ENCODE measurements at places on chromosomes 2 and 18.

GRCh38 chr18:8277270-8277669 lies 332.0 kb upstream of the RAB12 start:
- no peak for DNase-seq

DNA sequence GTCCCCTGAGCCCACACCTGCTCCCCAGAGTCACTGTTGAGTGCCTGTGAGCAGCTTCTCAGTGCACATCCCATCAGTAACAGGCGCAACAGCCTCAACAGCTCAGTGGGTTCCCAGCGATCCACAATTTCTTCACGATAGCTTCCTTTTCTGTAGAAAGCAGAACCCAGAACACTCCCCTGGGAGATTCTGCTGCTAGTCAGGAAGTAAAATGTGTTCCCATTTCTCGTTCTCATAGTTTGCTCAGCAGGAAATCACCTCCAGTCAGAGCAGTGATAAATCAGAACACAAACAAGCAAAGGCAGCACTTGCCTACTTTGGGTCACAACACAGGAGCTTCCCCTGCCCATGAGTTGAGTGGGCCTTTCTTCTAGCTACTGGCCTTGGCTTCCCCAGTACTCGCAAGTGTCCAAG lies 48.9 kb upstream of the ATG16L1 start:
- no peak for DNase-seq

DNA sequence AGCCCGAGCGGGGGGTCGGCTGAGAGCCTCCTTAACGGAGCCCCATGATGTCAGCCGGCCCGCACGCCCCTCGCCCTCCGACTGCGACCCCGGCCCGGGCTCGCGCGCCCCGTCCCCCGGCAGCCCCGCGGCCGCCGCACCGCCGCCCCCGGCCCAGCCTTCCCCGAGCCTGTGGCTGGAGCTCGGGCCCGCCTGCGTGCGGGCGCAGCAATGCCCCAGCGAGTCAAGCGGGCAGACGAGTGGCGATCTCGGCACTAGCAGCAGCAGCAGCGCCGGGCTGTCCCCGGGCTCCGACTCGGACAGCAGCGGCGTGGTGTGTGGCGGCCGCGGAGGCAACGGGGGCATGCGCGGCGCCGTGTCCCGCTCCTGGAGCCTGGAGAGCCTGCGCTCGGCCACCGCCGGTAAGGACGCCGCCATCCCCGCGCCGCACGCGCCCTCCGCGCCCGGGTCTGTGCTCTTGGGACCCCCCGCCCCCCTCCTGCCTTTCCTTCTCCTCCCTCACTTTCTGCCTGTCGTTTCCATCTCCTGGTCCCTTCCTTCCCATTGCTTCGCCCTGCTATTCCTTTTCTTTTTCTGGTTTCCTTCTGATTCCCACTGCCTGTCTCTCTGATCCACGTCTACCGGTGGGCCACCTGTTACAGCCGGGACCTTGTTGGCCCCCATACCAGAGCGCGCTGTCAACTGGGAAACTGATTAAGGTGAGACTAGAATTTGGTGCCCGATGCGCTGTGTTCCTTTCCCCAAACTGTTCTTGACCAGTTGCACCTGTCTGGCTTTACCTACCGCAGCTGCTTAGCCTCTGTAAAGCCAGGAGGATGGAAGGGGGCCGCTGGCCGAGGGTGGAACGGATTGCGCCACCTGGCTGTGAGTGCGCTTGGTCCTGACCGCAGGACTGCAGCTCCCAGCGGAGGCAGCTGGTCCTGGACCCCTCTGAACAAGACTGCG lies 127.4 kb downstream of the ARHGEF4 start:
- peak; percentile 10 for DNase-seq

DNA sequence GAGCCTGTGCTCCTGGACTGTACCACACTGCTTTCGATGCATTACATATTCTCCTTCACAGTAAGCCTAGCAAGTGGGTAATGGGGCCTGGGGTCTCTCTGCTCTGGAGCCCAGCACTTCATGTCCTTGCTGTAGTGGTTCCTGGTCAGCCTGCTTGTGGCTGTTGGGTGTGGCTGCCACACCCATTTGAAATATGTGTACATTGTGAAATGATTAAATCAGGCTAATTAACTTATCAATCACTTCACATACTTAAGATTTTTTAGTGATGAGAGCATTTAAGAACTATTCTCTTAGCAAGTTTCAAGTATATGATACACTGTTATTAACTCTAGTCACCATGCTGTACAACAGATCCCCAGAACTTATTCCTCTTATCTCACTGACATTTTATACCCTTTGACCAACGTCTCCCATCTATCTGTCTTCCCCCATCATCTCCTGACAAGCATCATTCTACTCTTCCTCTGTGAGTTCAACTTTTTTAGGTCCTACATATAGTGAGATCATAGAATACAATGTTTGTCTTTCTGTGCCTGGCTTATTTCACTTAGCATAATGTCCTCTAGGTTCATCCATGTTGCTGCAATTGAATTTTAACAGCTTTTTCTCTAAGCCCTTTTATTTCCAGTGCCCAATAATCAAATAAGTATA lies 92.1 kb downstream of the LYPD6 start:
- no peak for DNase-seq

DNA sequence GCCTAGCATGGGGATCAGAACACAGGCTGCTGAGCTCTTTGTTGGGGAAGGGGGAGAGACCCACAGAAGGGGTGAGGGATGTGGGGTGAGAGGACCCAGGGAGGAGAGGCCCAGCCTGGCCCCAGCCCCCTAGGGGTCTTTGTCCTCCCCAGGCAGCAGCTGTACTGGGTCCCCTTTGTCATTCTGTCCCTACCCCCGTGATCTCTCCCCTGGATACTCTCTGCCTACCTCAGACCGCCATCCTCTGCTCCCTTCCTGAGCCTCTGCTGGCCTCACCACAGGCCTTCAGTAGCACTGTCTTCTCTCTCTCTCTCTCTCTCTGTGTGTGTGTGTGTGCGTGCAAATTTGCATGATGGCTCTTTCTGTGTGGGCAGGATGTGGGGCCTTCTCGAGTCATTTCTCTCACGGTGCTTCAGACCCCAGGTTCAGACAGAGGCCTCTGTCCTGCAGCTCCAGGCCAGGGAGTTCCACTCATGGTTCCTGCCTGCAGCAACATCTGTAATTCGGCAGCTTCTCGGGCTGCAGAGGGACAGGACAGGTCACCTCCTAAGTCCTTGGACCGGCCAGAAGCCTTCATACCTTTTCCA lies 1.4 kb downstream of the PSD4 start:
- DNase-seq = no peak

DNA sequence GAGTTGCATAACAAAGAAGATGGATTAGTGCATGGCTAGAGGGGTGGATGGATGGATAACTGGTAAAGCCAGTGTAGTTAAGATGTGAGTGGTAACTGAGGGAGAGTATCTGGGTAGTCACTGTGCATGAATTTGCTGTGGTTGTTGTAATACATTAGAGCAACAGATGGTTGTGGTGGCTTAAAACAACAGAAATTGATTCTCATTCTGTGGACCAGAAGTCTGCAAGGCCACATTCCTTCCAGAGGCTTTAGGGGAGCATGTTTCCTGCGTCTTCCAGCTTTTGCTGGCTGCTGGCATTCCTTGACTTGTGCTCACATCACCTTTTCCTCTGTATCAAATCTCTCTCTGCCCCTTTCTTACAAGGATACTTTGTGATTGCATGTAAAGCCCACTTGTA lies 155.4 kb downstream of the ASB1 start:
- DNase-seq = no peak

GRCh38 chr2:232731470-232731869 lies 34.3 kb downstream of the GIGYF2 start:
- no peak for DNase-seq

DNA sequence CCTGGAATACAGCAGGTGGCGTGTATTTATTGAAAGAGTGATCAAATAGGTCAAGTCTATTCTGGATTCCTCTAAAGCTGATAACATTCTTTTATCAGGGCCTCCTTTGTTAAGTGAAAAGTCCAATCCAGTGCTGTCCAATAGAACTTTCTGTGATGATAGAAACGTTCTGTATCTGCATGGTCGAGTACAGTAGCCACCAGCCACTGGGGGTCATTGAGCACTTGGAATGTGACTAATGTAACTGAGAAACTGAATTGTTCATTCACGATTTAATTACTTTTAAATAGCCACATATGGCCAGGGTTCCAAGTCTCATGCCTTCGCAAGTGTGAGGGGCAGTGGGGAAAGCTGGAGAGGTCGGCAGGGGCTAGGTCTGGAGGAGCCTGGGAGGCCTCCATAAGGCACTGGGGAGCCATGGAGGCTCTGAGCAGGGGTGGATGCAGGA lies 20.5 kb downstream of the SH2D6 start:
- DNase-seq = no peak

DNA sequence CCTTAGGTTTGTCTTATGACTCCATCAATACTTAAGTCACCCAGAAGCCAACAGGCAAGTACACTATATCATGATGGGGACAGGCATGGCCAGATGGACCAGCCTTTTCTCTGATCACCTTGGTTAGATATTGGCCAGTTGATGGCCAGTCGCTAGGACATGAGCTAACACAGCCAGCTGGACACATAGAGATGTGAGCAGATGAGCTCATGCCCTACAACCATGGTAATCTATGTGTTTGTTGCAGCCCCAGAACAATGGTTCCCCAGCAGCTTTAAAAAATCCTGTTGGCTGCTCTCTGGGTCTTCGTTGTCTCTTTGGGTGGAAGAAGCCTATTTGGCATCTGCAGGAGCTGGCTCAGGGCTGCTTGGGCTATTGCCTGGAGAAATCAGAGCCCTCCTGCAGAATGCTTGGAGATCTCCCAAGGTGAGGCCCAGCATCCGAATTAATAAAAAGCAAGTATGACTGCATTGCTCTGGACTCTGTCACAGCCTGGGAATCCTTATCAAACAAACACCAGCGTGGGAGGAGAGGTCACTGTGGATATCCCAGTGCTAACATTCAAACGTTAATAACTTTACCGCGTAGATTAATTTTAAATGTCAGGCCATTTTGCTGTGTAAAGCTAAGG lies 62.3 kb upstream of the KLHL29 start:
- no peak for DNase-seq

GRCh38 chr2:178075006-178075326 lies 2.4 kb upstream of the PDE11A start:
- no peak for DNase-seq
